ENCODE measurements at places on chromosomes 13 and 19. TPM values are rescaled to one million over a fixed set of nuclear protein-coding genes. Genes with fewer than 3 reads are reported as not detected.

The ZNF726 gene
- 3.6 TPM for polyA plus RNA-seq

The ZNF358 gene
- 61.8 TPM for polyA plus RNA-seq

The CRX gene
- polyA plus RNA-seq = not detected

The FCER2 gene
- polyA plus RNA-seq = 0.65 TPM

The SIGLEC12 gene
- polyA plus RNA-seq = 0.22 TPM

The SLC1A6 gene
- polyA plus RNA-seq = 0.35 TPM

DNA sequence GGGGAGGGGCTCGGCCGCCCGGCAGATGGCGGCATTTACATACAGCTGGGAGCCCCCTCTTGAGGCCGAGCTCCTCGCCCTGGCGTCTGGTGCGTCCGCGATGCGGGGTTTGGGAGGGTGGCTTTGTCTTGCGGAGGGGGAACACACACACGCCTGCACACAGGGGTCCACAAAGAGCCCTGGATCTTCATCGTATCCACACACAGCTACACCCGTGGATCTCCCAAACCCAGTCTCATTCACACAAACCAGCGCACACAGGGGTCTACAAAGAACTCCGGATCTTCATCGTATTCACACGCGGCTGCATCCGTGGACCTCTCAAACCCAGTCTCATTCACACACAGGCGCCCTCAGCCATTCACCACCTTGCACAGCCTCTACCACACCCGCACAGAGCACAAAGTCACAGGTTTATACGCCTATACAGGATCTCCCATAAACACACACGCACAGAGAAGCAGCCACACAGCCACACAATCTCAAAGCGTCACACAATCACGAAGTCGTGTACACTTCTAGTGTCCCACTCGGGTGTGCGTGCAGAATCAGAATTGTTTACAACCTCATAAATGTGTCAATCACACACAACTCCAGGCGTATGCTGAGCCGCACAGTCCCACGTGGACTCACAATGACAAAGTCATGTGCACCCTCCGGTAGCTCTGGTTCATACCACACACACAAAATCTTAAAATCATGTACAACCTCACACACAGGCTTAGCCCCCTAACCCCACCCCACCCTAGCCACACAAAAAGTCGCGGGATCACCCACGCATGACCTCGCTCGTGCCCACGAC, 550 bp upstream of the DLL3 start:
- peak; percentile 46 for DNase-seq

- DNase-seq = no peak
These were observed 17.6 kb downstream of the PPP1R12C start for GRCh38 chr19:55099557-55100506.

DNA sequence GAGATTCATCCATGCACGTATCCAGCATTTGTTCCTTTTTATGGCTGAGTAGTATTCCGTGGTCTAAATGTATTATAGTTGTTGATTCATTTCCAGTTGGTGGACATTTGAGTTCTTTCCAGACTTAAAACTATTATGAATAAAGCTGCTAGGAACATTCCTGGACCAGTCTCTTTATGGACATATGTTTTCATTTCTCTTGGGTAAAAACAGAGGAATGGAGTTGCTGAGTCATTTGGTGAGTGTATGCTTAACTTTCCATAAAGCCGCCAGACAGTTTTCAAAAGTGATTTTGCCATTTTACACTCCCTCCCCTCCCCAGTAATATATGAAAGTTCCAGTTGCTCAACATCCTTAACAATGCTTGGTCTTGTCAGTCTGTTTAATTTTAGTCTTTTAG, 116.4 kb downstream of the TSHZ3 start:
- DNase-seq = no peak

- no peak for DNase-seq
These were observed 1156.7 kb upstream of the PCDH9 start for GRCh38 chr13:68386808-68387207.

GRCh38 chr13:19882231-19882630, 18.8 kb upstream of the ZMYM5 start:
- no peak for DNase-seq

DNA sequence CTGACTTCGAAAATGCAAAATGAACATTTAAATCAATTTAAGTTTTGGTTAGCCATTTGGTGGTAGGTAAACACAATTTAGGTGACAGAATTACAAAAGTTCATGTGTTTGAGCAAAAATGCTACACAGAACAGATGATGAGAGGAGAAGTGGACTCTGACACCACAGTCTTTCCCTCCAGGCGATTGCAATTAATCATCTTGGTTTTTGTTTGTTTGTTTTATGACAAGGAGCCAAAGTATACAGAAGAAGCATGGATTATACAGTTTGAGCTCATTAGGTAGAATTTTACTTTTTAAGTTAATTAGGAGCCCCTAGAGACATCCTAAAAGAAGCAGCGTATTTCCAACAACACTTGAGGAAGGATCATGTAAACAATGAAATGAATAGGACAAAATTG, 49.3 kb upstream of the FREM2 start:
- no peak for DNase-seq

GRCh38 chr13:43783820-43784219, 3.0 kb downstream of the ENOX1 start:
- peak; percentile 73 for DNase-seq

DNA sequence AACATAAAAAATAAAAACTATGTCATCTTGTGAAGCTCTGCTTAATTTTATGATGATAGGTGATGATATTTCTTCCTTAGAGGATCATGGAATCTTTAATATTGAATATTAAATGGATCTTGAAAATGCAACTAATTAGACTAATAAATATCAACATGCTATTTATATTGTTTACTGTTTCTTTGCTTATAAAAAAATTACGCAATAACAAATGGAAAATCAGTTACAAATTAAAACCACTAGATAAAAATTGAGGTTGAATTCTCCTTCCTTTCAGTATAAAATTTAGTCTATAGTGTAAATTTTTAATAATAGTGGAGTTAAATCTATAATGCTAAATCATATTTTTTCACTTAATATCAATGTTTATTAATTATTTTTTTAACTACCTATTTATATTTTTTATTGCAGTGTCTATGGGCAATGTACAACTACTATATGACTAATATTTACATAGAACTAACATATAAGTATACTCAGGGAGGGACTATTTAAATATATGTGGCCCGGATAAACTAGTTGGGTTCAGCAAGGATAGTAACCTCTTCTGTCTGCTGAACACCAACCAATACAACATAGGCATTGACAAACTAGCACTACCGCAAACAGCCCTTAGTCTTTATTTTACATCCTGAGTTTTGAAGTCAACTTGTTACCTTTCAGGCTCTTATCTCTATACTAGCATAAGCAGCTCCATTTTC, 628.0 kb downstream of the EFNB2 start:
- no peak for DNase-seq

- DNase-seq = no peak
These were observed at the start of gene IL11 for GRCh38 chr19:55370305-55370988. TSS of gene IL11 (minus strand) at chr19:55370463. CDS start at chr19:55370310, 153 bp downstream.

DNA sequence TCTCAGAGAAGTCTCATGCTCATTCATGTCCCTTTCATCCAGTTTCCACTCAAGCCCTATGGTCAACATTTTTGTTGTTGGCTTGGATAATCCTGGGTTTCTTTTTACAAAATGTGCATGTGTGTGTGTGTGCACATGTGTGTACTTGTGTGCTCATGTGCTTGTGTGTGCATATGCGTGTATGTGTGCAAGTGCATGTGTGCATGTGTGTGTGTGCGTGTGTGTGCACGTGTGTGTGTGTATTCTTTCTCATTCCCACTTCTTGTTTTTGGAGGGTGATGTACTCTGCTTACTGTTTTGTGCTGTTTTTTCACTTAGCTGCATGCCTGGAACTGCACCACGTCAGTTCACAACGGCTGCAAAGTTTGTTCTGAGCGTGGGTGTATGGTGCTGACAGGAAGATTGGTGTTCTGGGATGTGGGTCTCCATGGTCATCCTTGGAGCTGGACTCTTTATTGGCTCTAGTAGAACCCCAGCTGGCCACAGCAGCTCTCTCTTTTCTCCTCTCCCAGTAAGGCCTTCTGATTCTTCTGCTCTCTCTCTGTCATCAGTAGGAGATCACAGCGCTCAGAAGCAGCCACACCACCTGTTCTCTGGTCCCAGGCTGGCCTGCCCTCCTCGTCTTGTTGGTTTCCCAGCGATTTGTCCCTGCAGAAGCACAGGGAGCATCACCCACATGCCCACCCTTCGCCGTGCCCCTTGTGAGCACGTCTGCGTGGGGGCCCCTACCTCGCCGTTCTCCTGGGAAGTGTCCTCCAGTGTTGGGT, 60.8 kb downstream of the SOX1 start:
- peak; percentile 31 for DNase-seq

- no peak for DNase-seq
These were observed 80.2 kb downstream of the SHISA2 start for GRCh38 chr13:25971459-25972145.

- no peak for DNase-seq
These were observed 27.4 kb downstream of the UBAC2 start for GRCh38 chr13:99227909-99228688.
